Activated CD4-positive, alpha-beta T cell treated with anti-CD3 and anti-CD28 coated beads for 24 hours (primary cell): ENCODE measurements at places on chromosomes 4 and X.

DNA sequence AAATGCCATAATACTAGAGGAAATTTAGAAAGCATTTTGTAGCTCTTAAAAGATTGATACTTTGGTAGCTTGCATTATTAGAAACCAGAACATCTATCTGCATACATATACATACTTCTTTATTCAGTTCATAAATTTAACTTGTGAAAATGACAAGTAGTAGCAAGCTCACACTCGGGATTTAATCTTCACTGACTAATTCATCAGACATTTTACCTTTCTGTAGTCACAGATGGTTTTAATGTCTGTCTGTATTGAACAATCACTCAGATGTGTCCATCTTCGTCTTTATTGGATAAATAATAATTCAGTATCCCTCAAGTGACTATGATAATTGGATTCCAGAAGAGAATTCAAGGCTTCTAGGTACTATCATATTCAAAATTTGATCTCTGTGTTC is 232.3 kb downstream of the TENM3 start:
- no peak for DNase-seq

- no peak for DNase-seq
Measured at GRCh38 chr4:165385126-165385525, 6.3 kb downstream of the CPE start.

DNA sequence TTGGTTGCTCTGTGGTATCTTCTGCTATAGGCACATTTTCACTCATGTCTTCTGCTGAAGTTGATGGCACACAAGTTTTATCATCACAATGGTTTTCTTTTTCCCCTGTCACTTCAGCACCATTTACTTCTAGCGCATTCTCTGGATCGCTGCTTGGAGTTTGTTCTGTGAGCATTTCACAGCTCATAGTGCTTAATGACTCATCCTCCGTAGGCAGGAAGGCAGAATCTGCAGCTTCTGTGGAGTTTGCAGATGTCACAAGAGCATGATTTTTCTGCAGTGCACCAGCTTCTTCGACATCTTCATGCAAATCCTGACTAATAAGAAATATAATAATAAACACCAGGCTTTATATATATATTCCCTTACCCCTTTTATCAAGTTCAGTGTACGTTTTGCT is 83.6 kb downstream of the CHM start:
- DNase-seq = no peak

DNA sequence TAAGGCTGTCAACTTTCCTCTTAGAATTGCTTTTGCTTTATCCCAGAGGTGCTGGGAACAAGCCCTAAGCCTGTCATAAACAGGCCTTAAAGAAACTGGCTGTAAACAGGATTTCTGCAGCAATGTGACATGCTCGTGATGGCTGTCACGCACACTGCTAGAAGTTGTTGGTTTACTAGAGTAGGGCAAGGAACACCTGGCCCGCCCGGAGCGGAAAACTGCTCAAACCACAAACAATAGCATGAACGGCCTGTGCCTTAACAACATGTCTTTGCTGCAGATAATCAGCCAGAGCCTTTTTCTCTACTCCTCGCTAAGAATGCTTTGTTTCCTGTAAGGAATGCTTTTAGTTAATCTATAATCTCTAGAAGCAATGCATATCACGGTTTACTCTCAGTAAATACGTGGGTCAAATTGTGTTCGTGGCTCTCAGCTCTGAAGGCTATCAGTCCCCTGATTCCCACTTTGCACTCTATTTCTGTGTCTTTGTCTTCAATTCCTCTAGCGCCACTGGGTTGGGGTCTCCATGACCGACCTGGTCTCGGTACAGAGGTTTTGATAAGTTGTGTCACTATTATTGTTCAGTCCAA is 318.3 kb downstream of the GLUD2 start:
- no peak for DNase-seq

DNA sequence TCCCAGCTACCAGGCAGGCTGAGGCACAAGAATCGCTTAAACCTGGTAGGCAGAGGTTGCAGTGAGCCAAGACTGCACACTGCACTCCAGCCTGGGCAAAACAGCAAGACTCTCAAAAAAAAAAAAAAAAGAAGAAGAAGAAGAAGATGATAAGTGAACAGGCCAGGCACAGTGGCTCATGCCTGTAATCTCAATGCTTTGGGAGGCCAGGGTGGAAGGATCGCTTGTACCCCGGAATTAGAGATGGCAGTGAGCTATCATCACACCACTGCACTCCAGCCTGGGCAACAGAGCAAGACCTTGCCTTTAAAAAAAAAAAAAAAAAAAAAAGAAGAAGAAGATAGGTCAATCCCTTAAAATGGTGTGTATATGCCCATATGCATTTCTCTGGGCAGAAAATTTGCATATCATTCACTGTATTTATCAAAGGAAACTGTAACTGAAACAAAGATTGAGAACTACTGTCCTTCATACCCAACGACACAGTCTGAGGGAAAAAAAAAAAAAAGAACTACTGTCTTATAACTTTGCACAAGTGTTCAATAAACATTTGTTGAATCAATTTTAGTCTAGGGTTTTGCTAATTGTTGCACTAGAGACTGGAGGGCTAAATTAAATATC is 2.3 kb downstream of the RFC1 start:
- no peak for DNase-seq

DNA sequence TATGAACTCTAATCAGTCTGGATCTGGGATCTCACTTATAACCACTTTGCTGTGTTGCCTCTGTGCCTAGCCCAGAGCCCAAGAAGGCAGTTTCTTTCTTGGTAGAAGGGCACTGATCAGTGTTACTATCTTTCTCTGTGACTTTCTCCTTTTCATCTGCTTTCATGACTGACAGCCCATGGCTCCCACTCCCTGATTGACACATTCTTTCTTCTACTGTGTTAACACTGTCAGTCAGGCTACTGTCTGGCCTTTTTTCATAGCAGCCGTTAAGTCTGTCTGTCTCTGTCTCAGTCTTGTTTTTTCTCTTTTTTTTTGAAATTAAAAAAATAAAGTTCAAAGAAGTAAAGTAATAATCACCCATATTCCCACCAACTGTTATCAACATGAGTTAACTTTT is 210.6 kb downstream of the GPC3 start:
- DNase-seq = no peak

DNA sequence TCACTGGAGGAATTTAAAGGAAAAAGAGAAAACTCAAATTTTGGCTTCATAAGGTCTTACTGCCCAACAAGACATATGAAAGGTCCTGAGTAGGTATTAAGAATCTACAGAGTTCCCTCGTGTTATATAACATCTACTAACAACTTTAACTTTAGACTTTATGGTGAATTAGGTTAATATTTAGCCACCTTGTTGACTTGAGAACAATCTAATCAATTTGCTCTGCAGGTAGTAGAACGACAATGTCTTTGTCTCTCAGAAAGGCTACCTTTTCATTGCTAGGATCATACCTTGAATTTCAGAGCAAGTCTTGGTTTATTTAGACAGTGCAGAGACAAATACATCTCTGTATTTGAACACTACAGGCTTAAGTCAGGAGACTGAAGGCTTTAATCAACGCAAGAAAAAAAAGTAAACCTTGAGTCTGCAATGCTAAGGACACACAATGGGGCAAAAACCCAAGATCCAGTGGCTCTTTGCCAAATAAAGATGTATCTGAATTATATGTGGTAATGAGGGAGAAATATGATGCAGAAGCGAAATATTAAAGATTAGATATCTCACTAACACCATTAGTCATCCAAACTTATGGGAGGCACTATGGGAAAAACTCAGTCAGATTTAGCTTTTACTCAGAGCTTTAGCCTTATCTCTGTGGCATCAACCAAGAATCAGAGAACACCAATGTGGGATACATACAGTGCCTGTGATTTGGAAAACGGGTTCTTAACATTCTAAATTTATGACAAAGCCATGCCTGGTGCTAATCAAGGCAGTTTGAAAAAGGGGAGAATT is 93.6 kb upstream of the FTHL17 start:
- DNase-seq = no peak

DNA sequence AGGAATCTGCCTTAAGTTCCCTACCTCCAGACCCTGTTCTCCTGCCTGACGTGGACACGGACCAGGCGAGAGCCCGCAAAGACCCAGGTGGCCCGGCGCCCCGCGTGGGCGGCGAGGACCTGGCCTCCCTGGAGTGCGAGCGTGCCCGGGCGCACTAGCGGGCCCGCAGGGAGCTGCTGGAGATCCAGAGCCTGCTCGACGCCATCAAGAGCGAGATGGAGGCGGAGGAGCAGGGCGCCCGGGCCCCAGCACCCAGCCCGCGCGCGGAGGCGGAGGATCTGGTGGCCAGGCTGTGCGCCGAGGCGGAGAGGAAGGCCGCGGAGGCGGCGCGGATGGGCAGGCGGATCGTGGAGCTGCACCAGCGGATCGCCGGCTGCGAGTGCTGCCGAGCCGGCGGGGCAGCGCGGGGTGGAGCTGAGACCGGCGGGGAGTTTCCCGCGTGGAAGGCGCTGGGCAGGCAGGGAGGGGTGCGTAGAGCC is 18.2 kb downstream of the MRFAP1 start:
- DNase-seq = no peak

GRCh38 chr4:147059064-147059731 is 113.5 kb upstream of the TTC29 start:
- DNase-seq = no peak

GRCh38 chr4:1552451-1552850 is 131.7 kb downstream of the FAM53A start:
- DNase-seq = no peak
